ENCODE measurements at places on chromosomes 5 and 9. TPM values are rescaled to one million over a fixed set of nuclear protein-coding genes. Genes with fewer than 3 reads are reported as not detected.

Gene MYMK
- total RNA-seq = not detected

Gene RMND5B
- total RNA-seq = 42.7 TPM

Gene KCNN2
- total RNA-seq = not detected

- H3K27me3 ChIP-seq = no peaks in the 10 kb centered on the region
- no peaks in the 10 kb centered on the region for H3K36me3 ChIP-seq
- no peak for DNase-seq
- H3K4me1 ChIP-seq = no peaks in the 10 kb centered on the region
Observed at GRCh38 chr9:134929193-134930158, 11.8 kb upstream of the FCN1 start.

DNA sequence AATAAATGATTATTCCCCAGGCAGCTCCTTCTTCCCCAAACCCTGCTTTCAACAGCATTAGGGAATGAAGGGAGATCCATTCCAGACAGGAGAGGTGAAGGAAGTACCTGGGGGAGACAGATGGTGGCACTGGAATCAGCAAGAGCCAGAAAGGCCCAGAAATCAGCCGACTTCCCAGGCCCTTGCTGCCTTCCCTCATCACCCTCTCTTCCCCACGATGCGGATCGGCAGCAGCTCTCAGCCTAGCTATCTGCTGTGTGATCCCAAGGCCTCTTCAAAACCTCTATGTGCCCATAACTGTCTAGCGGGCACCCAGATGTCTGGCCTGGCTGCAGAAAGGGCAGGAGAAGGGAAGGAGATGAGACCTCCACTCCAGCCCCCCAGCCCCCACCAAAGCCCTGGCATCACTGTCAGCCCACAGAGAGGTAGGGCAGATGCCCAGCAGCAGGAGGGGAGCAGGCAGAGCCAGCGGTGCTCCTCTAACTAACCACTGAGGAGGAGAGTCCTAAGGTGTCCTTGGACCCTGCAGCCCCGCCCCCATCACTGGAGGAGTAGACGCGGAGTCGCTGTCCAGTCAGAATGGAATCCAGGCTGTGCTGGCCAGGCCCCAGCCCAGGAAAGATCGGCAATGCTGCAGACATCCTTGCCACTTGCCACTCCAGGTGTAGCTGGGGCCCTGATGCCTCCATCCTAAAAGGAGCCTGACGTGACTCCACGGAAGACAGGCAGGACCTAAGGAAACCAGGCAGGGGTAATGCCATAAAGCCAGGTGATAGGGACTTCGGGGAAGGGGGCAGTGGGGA, 12.7 kb downstream of the CNTFR start:
- peaks cover 15% of the 10 kb centered on the region for H3K27me3 ChIP-seq
- no peak overlapping the region for H3K4me3 ChIP-seq
- DNase-seq = no peak
- H3K36me3 ChIP-seq = no peaks in the 10 kb centered on the region
- H3K27ac ChIP-seq = no peak overlapping the region
- no peaks in the 10 kb centered on the region for H3K4me1 ChIP-seq

GRCh38 chr9:114303977-114304376, 18.9 kb upstream of the ORM1 start:
- H3K4me3 ChIP-seq = no peak overlapping the region
- no peaks in the 10 kb centered on the region for H3K36me3 ChIP-seq
- H3K27ac ChIP-seq = no peak overlapping the region

- no peak for DNase-seq
- H3K4me3 ChIP-seq = no peak overlapping the region
- H3K4me1 ChIP-seq = peaks cover 3% of the 10 kb centered on the region
Observed at GRCh38 chr5:67063791-67064190, 132.8 kb downstream of the CD180 start.

All from naive thymus-derived CD4-positive, alpha-beta T cell (primary cell).